ENCODE measurements at places on chromosomes 1 and 21. TPM values are rescaled to one million over a fixed set of nuclear protein-coding genes. Genes with fewer than 3 reads are reported as not detected.

- DNase-seq: peak; percentile 86
- no peaks in the 10 kb centered on the region for H3K36me3 ChIP-seq
- H3K27ac ChIP-seq: peak overlapping the region; percentile 68
Observed at GRCh38 chr1:183374825-183375224, 43.4 kb downstream of the NMNAT2 start.

- H3K4me3 ChIP-seq: no peak overlapping the region
- H3K27me3 ChIP-seq: no peaks in the 10 kb centered on the region
- no peak for DNase-seq
- H3K4me1 ChIP-seq: no peaks in the 10 kb centered on the region
- no peak overlapping the region for H3K27ac ChIP-seq
Observed at GRCh38 chr1:223198628-223198965, 55.5 kb upstream of the TLR5 start.

DNA sequence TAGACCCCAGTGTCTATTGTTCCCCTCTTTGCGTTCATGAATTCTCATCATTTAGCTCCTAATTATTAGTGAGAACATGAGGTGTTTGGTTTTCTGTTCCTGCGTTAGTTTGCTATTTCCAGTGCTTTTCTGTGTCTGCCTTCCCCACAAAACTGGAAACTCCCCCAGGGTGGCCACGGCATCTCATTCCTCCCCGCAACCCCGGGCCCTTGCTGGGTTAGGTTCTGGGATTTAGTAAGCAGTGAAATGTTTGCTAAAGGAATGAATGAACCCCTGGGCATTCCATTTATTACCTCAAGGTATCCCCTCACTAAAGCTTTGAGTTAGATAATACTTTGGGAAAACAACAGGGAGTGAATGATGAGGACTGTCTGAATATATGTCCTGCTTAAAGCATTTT, 142.9 kb downstream of the GLUL start:
- H3K36me3 ChIP-seq: no peaks in the 10 kb centered on the region
- H3K27ac ChIP-seq: no peak overlapping the region
- H3K4me1 ChIP-seq: peaks cover 15% of the 10 kb centered on the region
- H3K4me3 ChIP-seq: no peak overlapping the region
- DNase-seq: no peak

DNA sequence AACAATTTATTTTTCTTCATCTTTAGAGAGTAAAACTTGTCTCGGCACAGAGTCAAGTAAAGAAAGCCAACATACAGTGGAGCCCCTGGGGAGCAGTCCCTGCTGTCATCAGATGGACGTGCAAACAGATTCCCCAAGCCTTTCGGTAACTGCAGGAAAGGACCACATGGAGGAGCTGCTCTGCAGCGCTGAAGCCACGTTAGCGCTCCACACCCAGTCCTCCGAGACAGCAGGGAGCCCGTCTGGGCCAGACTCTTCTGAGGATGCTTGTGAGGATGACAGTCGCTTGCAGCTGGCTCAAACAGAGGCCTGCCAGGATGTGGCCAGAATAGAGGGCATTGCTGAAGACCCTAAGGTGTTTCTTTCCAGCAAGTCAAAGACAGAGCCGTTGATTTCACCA, 77.1 kb upstream of the SCCPDH start:
- no peaks in the 10 kb centered on the region for H3K27me3 ChIP-seq
- no peak overlapping the region for H3K27ac ChIP-seq
- no peaks in the 10 kb centered on the region for H3K36me3 ChIP-seq
- H3K4me3 ChIP-seq: no peak overlapping the region
- H3K4me1 ChIP-seq: no peaks in the 10 kb centered on the region

GRCh38 chr1:175543447-175543846, 199.9 kb downstream of the TNR start:
- H3K4me3 ChIP-seq: no peak overlapping the region
- no peaks in the 10 kb centered on the region for H3K4me1 ChIP-seq
- H3K36me3 ChIP-seq: no peaks in the 10 kb centered on the region
- peaks cover 40% of the 10 kb centered on the region for H3K27me3 ChIP-seq

- DNase-seq: no peak
- no peaks in the 10 kb centered on the region for H3K36me3 ChIP-seq
- H3K27me3 ChIP-seq: no peaks in the 10 kb centered on the region
- no peaks in the 10 kb centered on the region for H3K4me1 ChIP-seq
- no peak overlapping the region for H3K27ac ChIP-seq
Observed at GRCh38 chr1:241317676-241318075, 39.3 kb downstream of the RGS7 start.

GRCh38 chr1:71046891-71047634, 553 bp downstream of the PTGER3 start:
- no peaks in the 10 kb centered on the region for H3K36me3 ChIP-seq
- no peak for DNase-seq
- no peaks in the 10 kb centered on the region for H3K27me3 ChIP-seq
- no peak overlapping the region for H3K4me3 ChIP-seq

DNA sequence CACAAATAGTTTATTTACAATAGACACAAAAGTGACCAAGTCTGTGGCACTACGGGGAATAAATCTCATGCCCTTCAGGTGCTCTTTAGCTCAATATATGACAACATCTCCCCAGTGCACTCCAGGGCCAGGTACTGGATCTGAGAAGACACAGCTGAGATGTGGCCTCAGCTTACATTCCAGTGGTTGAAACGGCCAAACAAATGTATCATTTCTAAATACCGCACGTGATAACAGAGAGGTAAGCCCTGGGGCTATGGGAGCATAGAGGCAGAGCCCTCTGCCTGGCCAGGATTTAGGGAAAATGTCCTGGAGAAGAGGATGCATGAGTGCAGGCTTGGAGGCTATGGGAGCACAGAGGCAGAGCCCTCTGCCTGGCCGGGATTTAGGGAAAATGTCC, 630.5 kb downstream of the SMYD3 start:
- no peak for DNase-seq
- H3K27ac ChIP-seq: no peak overlapping the region
- H3K36me3 ChIP-seq: no peaks in the 10 kb centered on the region
- H3K4me3 ChIP-seq: no peak overlapping the region

DNA sequence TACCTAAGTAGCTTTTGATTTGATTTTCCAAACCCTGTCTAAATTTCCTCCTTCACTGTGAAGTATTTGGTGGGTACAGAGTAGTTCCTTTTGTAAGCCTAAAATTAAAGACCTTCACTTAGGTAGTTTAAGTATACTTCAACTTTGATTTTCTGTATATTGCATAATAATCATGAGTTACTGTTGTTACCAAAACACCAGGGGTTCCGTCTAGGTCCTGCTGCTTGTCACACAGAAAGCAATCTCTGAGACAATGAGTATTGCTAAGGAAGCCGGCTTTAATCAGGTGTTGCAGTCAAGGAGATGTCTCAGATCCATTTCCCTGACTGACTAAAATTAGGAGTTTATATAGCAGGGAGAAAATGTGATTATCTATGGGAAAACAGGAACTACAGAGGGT, 15.3 kb downstream of the RPS6KC1 start:
- H3K4me1 ChIP-seq: no peaks in the 10 kb centered on the region
- no peak overlapping the region for H3K4me3 ChIP-seq
- no peaks in the 10 kb centered on the region for H3K27me3 ChIP-seq
- H3K36me3 ChIP-seq: no peaks in the 10 kb centered on the region

GRCh38 chr21:27796106-27796505, 829.2 kb upstream of the ADAMTS5 start:
- H3K4me1 ChIP-seq: no peaks in the 10 kb centered on the region
- DNase-seq: no peak
- no peak overlapping the region for H3K27ac ChIP-seq
- no peak overlapping the region for H3K4me3 ChIP-seq

DNA sequence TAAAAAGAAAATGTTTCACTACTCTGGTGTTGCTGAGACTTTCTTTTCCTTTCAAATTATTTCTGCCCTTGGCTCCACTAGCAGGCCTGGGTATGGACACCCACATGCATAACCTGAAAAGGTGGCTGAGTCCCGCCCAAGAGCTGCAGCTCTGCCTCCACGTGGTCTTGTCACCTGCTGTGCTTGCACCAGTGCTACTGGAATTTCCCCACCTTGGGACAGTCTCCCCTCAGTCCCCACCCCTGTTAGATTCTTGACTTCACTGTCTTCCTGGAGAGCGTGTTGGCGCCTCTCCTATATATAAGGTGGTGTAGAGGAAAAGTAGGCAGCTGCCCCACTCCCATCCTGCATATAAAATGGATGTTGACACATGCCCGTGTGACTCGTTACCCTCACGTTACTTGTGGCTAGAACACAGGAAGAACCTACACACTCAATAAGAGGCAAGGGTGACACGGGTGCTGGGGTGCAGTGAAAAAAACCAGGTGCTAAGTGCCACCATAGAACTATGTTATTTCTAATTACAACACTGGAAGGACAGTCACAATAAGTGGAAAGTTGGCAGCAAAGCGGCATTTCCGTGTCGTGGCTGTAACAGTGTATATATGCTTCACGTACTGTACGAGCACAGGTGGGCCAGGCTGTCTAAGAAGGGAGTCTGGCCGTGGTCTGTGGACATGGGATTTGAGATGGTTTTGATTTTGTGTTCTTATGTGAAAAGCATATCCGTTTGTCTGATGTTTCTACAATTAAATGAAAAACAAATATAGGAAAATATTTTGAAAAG, 61.0 kb downstream of the POFUT2 start:
- no peaks in the 10 kb centered on the region for H3K27me3 ChIP-seq
- no peak overlapping the region for H3K4me3 ChIP-seq
- H3K36me3 ChIP-seq: no peaks in the 10 kb centered on the region
- H3K27ac ChIP-seq: no peak overlapping the region
- DNase-seq: no peak

DNA sequence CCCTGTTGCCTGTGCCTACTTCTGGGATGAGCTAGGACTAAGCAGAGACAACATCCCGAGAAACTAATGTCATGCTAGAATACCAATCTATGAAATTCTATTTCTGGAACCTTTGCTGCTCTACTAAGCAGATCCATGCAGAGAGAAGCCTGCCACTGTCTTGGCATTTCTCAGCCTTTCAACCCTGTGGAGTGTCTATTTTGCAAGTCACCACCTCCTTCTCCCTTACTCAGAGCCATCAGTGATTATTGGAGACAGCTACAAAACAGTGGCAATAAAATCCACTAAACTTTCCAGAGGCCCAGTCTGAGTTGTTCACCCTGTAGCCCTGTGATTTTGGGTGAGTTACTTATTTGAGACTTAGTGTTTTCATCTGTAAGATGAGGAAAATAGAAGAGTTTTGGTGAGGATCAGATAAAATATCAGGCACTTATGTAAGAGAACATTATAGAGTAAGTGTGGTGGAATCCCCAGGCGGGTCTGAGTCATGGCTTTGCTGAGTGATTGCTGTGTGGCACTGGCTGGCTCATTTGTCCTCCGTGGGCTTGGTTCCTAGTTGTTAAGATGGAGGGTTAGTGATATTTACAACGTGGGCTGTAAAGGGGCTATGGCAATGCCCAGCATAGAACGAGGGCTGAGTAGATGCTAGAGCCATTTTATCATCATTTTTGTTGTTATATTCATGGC, 61.1 kb downstream of the FMN2 start:
- H3K4me3 ChIP-seq: no peak overlapping the region
- H3K27me3 ChIP-seq: no peaks in the 10 kb centered on the region
- no peak overlapping the region for H3K27ac ChIP-seq
- no peaks in the 10 kb centered on the region for H3K36me3 ChIP-seq
- DNase-seq: no peak

DNA sequence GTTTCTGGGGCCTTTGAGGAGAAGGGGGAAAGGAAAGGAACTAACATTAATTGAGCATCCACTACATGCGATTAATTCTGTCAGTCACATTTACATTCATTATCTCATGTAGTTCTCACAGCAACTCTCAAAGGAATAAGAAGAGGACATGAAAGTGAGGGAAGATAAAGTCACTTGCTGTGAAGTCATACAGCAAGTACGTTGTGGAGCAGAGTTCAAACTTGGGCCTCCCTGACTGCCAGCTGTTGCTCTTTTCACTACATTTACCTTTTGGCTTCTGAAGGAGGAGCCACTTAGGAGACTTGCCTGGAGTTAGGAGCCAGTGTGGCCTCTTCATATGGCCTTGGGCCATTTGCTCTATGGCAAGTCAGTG, 6.2 kb downstream of the ZNF691 start:
- DNase-seq: peak; percentile 41
- no peaks in the 10 kb centered on the region for H3K27me3 ChIP-seq
- no peak overlapping the region for H3K27ac ChIP-seq
- H3K36me3 ChIP-seq: peaks cover 24% of the 10 kb centered on the region

- H3K4me1 ChIP-seq: no peaks in the 10 kb centered on the region
- no peak overlapping the region for H3K27ac ChIP-seq
- no peak overlapping the region for H3K4me3 ChIP-seq
- H3K27me3 ChIP-seq: no peaks in the 10 kb centered on the region
Observed at GRCh38 chr21:35410656-35411055, 361.6 kb upstream of the RUNX1 start.

CBR3 gene
- total RNA-seq: 23.6 TPM

BSND gene
- total RNA-seq: 0.09 TPM

OR2T11 gene
- not detected for total RNA-seq

FPGT gene
- total RNA-seq: 7.5 TPM

FCRLB gene
- 1.0 TPM for total RNA-seq

ACTL8 gene
- total RNA-seq: 0.55 TPM
